ENCODE measurements at places on chromosomes 13 and 19.
A peak's percentile ranks its signal among the peaks of the same experiment; 100 is the strongest.

DNA sequence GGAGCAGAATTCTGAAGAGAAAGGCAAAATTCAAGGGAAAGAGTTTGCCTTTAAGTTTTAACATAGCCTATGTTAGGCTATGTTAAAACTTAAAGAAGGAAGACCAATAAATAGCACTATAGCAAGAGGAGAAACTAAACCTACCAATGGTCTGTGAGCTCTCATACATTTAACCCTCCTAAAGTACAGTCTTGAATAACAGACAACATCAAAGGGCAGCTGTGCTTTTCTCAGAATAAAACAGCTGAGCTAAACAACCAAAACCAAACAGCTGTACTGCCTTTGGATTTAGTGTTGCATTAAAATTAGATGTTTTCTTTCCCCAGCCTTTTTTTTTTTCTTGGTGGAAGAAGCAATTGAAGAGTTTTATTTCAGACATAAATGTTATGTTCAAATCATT lies 34.0 kb downstream of the KLF5 start:
- DNase-seq = no peak

- DNase-seq = no peak
Measured at GRCh38 chr19:4124638-4125037, 716 bp upstream of the MAP2K2 start.

DNA sequence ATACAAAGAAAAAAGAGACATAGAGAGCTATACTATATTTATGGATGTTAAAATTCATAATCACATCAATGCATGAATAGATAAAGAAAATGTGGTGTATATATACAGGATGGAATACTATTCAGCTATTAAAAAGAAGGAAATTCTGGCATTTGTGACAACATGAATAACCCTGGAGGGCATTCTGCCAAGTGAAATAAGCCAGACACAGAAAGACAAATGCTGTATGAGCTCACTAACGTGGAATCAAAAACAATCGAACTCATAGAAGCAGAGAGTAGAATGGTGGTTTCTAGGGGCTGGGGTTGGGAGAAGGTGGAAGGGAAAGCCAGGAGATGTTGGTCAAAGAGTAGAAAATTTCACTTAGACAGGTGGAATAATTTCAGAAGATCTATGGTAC lies 24.0 kb downstream of the UTP14C start:
- DNase-seq = no peak

DNA sequence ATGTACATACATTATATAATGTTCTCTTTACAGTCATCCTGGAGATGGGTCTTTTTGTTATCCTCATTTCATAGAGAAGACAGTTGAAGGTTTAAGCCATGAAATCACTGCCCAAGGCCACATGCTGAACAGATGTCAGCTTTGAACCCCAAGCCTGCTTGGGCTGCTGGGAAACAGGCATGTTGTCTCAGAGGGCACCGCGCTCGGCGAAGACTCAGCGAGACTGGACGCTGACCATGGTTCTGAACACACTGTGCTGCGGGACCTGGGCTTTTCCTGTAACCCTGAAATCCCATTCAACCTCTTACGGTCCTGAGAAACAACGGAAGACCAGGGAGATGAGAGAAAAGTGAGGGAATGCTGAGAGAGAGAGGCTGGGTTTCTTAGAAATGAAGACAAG lies 27.3 kb downstream of the LRFN3 start:
- DNase-seq = no peak

DNA sequence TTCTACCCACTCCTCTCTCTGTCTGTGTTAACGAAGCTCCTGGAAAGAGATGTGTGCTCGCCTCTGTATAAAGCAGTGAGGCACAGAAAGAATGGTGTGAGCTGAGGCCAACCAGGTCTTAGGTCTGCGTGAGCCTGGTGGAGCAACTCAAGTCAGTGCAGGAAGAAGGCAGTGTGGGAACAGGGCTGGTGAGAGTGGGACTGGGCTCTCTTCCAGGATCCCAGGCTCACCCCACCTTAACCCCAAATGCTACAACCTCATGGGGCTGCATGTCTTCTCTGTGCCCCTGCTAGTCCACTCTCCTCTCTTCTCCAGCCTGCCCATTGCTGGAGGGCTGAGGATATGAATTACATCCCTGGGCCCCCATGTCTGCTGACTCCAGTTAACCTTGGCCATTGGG lies 127.4 kb downstream of the DCT start:
- no peak for DNase-seq

GRCh38 chr13:77729502-77730221 lies 32.2 kb downstream of the SLAIN1 start:
- no peak for DNase-seq

GRCh38 chr19:42201489-42202289 lies 15.8 kb downstream of the DEDD2 start:
- DNase-seq = no peak

DNA sequence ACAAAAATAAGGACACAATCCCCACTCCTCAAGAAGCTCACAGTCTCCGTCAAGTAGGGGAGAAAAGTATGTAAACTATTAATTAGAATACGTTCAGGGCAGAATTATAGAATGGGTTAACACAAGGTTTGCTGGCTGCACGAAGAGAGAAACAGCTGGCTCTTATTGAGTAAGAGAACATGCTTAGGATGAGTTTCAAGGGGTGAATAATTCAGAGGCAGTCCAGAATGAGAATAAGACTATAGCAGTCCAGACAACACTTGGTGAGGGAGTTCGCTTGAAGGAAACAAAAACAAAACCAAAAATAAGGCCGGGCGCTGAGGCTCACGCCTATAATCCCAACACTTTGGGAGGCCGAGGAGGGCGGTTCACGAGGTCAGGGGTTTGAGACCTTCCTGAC lies 61.9 kb downstream of the THSD1 start:
- DNase-seq = no peak

DNA sequence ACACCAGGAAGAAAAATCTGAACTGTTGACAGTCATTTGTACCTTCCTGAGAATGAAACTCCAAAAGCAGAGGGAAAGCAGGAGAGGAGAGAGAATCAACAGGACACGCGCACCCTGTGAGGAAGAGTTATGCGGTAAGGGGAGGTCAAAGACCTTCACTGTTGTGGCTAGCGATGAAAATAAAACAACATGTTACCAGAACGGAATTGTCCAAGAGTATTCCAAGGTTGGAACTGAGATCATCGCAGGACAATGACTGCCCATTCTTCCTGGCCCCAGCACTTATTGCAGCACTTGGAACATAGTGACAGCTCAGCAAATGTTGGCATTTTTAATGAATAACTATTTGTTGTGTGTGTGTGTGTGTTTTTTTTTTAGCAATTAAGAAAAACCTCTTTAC lies 176.0 kb upstream of the TSC22D1 start:
- no peak for DNase-seq

GRCh38 chr13:51953347-51954195 lies 57.7 kb downstream of the ATP7B start:
- DNase-seq = no peak

DNA sequence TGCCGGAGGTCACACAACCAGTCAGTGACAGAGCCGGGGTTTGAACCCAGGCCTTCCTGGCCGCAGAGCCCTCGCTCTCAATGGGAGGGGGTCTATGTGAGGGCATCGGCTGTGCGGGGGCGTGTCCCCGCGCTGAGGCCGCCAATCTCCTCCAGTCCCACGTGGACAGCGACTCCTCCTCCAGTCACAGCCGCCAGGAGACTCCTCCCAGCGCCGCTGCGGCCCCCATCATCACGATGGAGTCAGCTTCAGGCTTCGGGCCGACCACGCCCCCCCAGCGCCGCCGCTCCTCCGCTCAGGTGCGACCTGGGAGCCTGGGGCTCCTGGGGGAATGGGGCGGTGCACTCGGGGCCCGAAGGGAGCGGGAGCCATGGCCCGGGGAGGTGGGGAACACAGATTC lies 6.0 kb downstream of the SPRED3 start:
- peak; percentile 53 for DNase-seq

GRCh38 chr19:40200341-40201099 lies 9.3 kb downstream of the MAP3K10 start:
- DNase-seq = no peak

DNA sequence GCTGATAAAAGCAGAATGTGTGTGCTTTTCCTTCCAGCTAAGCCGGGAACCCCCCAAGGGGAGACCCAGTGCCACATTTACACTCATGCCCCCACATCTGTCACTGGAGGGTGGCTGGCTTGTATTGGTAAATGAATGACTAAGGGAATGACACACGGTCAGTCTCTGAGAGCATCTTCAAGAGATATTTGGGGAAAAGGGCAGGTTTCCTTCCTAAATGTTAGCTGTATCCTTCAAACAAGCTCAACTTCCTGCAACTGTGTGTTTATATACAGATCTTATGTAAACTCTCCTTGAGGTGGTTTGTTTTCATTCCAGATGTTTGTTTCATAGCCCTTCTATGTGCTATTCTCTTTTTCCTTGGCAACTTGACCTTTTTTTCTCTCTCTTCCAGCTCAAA lies 192.6 kb downstream of the COL4A1 start:
- no peak for DNase-seq

- no peak for DNase-seq
Measured at GRCh38 chr19:39138221-39139211, 12.9 kb downstream of the PAK4 start.

- no peak for DNase-seq
Measured at GRCh38 chr13:25683056-25683455, 311.3 kb downstream of the ATP8A2 start.

- DNase-seq = no peak
Measured at GRCh38 chr13:93758575-93758974, 532.0 kb downstream of the GPC6 start.

DNA sequence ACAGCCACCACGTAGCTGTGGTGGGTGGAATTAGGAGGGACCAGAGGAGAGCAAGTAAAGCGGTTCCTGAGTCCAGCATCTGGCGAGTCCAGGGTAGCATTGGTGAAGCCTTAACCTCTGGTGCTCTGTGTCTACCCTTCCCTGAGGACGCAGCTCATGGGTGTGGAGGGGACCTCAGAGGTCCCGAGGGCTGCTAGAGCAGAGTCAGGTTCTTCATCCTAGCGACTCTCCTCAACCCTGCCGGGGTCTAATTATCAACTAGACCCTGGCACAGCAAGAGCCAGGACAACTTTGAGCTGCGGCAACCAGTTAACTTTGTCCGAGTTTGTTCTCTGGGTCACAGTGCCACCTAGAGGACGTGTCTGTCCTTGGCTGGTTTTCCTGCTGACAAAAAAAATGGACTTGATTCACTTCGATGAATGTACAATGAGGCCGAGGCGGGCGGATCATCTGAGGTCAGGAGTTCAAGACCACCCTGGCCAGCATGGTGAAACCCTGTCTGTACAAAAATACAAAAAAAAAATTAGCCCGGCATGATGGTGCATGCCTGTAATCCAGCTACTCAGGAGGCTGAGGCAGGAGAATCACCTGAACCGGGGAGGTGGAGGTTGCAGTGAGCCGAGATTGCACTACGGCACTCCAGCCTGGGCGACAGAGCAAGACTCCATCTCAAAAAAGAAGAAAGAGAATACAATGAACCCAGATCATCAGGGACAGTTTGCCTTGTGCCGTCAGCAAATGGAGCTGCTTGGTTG lies 25.0 kb downstream of the TSSK6 start:
- DNase-seq = peak; percentile 69

- DNase-seq = no peak
Measured at GRCh38 chr19:13155472-13156359, 5.5 kb downstream of the IER2 start.

DNA sequence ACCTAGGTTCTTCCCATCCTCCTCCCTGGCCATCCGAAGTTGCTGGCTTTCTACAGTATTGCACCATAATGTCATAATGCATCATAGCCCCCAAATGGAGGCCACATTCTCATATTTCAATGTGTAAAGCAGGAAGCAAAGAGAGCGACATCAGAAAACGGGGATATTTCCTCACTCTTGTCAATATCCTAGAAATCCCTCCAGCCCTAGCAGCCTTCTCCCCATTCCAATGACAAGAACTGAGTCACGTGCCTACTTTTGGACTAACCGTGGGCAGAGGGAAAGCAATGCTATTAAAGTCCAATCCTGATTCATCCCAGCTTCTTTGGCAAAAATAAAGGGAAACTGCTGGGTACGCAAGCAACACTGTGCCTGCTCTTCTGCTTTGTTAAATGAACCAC lies 4.3 kb upstream of the RAP2A start:
- DNase-seq = no peak

DNA sequence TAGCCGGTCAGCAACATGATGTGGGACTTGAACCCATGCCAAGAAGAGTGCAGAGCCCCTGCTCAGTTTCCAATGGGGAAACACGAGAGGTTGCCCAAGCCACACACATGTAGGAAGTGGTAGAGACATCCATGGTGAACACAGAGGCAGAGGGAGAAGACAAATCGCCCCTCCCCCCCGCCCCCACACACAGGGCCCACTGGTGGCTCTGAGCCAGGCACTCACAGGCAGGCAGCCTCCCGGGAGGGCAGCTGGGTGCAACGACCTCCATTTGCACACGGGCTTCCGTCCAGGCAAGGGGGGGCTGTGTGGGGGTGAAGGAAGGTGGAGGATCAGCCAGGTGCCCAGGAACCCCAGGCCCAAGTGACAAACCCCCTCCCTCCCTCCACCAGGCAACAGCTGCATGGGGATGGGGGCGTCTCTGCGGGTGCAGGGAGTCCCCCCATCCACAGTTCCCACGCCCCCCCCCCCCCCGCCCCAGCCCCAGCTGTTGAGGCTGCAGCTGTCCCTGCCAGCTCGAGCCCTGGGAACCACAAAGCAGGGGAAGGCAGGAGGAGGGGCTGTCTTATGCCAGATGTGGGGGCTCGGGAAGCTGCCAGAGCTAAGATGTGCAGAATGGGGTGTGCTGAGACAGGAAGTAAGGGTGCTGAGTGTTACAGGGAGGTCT lies 3.4 kb downstream of the NOTCH3 start:
- no peak for DNase-seq

GRCh38 chr19:567296-567900 lies 5.0 kb upstream of the BSG start:
- no peak for DNase-seq

GRCh38 chr13:94143624-94144350 lies 335.7 kb downstream of the DCT start:
- DNase-seq = no peak

GRCh38 chr13:57063007-57063406 lies 77.7 kb upstream of the PRR20A start:
- no peak for DNase-seq

DNA sequence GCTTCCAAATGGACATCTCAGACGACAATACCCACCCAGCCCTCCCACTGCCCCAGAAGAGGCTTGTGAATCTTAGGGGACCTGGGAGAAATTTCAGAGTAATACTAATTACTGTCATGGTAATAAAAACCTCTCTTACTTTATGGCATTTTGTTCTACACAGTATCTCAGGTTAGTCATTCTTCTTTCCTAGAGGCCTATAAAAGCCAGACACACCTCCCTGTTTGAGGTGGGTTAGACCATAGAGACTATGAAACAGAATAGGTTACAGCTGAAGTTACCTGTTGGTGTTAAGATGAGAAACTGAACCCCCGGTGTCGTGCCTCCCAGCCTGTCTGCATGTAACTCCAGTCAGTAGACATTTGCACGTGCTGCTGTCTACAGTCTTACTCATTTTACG lies 113.9 kb downstream of the SLC7A1 start:
- DNase-seq = no peak
